ENCODE measurements at places on chromosomes 5 and 9.
A peak's percentile ranks its signal among the peaks of the same experiment; 100 is the strongest.

DNA sequence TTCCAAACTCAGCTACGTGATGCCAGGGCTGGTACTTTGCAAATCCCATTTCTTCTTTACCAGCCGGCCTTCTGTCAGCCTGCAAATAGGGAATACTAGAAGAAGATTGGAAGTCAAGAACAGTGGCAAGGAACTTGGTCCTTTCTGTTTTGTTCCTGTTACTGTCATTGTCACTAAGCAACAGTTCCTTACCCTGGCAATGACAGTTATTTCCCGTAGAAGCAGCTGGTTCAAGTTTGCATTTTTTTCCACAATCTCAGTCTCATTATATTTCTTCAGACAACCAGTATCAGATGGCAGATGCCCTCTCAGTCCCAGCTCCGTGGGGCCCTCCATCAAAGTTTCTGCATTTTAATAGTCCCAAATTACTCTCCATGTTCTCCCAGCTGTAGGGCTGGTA lies 9.1 kb upstream of the C1QTNF2 start:
- no peak for DNase-seq

DNA sequence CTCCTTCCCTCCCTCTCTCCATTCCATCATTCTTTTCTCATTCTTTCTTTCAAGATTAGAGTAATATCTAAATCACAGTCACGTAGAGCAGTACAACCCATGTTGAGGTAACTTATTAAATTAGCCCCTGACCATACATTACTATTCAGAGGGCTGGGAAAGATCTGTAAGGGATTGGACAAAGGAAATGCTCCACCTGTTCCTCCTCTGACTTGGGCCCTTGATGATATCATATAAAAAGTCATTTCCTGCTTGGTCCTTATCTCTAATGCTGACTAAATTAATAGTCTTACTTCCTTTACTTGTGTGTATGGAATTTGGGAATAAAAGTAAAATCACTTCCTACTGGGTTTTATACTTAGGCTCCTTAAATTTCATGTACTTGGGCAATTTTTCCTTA lies 40.8 kb downstream of the SNX18 start:
- DNase-seq, result no peak

DNA sequence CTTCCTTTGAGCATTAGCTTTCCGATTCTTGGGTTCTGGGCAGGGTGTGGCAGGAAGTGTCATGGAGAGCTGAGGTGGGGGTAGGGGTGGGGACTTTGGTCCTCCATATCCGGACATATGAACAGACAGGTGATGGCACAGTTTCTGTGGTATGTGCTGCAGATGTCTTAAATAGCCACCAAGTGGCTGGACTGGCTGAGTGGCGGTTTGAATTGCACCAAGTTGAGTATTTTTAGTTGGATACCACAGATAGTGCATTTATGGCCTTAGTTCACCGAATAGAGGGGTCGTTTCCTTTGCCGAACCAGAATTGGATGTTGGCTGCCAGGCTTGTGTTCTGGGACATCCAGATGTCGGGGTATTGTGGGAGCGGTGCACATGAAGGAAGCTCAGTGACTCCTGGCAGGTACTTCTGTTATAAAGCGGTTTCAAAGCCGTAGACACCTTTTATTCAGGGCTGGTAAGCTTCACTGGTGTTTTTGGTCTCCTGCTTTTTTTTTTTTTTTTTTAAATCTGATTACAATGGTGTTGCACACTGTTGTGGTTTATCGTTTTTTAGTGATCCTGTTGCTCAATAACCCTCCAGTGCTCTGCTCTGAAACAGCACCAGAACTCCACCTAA lies 15.1 kb upstream of the TNFAIP8 start:
- DNase-seq, result no peak

DNA sequence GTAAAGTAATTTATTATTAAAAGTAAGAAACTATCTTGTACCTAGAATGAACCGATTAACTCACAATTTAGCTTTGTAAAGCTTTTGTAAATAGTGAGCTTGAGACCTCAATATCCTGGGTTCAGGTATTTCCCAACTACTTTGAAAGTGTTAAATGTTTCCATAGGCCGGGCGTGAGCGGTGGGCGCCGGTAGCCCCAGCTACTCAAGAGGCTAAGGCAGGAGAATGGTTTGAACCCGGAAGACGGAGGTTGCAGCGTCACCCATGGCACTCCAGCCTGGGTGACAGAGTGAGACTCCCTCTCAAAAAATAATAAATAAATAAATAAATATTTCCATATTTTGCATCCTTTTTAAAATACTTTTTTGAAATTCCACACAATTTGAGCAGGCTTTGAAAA lies 1.5 kb upstream of the ANKH start:
- DNase-seq, result peak; percentile 27

DNA sequence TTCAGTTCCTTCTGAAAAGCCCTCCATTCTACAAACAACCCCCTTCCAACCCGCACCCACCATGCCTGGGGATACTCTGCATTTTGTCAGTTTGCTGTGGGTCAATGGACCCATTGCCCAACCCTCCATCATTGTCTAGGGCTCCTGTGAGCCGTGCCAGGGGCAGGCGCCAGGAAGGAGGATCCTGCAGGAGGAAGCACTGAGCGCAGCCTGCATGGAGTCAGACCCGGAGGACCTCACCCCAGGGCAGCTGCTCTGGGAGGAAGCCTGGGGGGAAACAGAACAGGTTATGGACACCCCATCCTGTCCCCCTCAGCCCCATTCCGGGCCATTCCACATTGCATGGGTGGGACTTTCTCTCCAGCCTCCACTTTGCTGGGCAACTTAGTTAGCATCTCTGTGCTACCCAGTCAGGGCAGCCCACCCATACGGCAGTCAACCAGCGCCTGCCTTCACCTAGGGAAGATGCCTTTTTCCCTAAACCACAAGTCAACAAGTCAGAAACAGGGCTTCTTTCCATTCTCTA lies 48.6 kb upstream of the VDAC1 start:
- no peak for DNase-seq

DNA sequence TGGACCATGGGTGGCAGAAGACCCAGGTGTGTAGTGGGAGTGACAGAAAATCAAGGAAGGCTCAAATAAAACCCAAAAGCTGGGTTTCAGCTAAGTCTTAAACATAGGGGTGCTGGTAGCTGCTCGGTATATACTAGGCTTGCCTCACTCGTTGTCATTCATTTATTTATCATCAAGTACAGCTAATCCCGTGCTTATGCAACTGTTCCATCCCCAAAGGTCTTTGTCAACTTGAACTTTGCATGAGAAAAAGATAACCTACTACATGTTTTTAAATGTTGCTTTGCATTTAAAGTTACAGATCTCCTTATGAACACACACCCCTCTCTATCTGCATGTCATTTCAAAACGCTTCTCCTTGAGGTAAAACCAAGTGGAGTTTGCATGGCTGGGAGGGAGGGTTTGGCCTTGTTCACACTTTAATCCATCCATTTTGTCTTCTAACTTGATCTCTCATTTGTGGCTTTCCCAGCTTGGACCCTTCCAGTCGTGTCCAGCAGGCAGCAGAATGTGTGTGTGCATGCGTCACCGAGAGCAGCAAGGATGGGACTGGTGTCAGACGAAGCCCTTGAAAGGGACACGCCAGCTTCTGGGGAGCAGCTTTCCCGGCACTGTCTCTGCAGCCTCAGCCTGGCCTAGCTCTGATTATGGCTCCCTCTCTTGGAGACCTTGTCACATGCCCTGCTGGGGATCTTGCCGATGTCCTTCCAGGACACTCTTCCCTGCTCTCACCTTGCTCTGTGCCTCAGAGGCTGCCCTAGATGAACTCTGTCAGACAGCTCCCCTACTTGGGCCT lies 133.5 kb downstream of the GADD45G start:
- DNase-seq, result no peak

DNA sequence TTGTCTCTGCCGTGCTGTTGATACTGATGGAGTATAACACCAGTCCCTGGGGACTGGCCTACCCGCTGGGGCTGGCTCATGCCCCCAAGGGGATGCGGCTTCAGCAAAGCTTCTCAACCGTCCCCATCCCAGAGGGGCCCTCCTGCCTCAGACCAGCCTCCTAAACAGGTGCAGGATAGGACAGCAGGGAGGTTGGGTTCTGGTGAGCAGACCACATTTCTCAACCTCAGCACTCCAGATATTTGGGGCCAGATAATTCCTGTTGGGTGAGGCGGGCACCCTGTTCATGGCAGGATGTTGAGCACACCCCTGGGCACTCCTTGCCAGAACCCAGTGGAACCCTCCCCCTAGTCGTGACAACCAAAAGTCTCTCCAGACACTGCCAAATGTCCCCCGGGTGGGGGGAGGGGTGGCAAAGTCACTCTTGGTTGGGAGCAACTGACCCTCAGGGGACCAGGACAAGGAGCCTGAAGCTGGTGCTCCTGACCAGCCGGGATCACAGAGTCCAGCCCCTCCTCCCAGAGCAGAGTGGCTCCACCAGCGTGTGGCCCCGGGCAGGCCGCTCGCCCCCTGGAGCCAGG lies 107.8 kb downstream of the ZNF354C start:
- DNase-seq, result peak; percentile 12

- no peak for DNase-seq
These were observed 25.9 kb upstream of the AP3B1 start for GRCh38 chr5:78320401-78320800.

GRCh38 chr5:143416411-143416810 lies 12.9 kb upstream of the NR3C1 start:
- no peak for DNase-seq

GRCh38 chr5:56617998-56618397 lies 197.4 kb upstream of the MAP3K1 start:
- DNase-seq, result no peak

- DNase-seq, result no peak
These were observed 218.4 kb downstream of the MED10 start for GRCh38 chr5:6159832-6160430.

GRCh38 chr9:117002686-117003085 lies 315.6 kb downstream of the TRIM32 start:
- no peak for DNase-seq

- no peak for DNase-seq
These were observed 693.8 kb downstream of the DNAH5 start for GRCh38 chr5:13250464-13251291.

DNA sequence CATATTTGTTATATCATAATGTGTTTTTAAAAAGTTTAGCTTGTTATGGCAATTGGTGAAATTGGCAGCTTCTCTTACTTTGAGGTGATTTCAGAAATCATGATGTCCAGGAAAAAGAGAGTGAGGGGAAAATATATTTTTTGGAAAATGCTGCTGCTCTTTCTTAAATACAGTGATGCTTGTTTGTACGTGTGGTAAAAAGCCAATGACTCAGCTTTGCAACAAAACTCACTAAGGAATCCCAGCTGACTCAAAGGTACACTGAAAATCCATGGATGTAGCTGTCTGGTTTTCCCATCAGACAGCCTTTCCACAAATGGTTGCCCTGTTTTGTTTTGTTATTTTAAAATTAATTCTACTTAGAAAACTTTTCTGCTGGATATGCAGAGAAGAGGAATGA lies 306.4 kb upstream of the PAPPA start:
- no peak for DNase-seq

- no peak for DNase-seq
These were observed 635 bp downstream of the IFT74 start for GRCh38 chr9:26956860-26957233.

GRCh38 chr9:87382900-87383299 lies 114.8 kb upstream of the DAPK1 start:
- no peak for DNase-seq

- no peak for DNase-seq
These were observed 6.5 kb upstream of the SYK start for GRCh38 chr9:90795084-90795483.

DNA sequence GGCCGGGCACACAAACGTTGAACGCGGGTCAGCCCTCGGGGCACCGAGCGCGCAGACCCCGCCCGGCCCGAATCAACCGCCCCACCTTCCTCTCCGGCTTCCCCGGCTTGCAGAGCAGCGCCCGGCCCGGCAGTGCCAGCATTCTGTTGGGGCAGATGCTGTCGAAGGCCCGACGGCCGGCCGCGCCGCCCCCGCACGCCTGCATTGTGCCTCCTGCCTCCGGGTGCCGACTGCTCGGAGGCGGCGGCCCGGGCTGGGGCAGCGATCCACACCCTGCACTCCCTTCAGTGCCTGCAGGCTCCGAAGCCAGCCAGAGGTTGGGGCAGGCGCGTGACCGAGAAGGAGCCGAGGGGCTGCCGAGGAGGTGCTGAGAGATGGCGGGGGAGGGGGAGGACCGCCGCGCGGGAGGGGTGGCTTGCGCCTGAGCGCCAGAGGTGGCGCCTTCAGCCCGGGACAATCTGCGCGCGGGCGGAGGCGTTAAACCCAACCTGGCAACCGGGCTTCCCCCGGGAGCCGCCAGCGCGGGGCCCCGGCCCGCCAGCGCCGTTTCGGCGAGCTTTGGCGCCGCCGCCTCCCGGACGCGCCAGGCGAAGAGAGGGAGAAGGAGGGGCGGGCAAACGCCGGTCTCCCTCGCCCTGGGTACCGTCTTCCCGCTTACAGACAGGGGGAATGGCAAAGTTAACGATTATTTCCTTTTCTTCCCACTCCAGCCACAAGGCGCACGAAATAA lies at the start of gene MCIDAS:
Gene MCIDAS, minus strand, starts transcription at position 382 of the 730 bp plus-strand sequence. Its CDS starts 177 bp downstream, at position 205.
- DNase-seq, result peak; percentile 60

- no peak for DNase-seq
These were observed 63.0 kb upstream of the SELENOP start for GRCh38 chr5:42874621-42875198.

DNA sequence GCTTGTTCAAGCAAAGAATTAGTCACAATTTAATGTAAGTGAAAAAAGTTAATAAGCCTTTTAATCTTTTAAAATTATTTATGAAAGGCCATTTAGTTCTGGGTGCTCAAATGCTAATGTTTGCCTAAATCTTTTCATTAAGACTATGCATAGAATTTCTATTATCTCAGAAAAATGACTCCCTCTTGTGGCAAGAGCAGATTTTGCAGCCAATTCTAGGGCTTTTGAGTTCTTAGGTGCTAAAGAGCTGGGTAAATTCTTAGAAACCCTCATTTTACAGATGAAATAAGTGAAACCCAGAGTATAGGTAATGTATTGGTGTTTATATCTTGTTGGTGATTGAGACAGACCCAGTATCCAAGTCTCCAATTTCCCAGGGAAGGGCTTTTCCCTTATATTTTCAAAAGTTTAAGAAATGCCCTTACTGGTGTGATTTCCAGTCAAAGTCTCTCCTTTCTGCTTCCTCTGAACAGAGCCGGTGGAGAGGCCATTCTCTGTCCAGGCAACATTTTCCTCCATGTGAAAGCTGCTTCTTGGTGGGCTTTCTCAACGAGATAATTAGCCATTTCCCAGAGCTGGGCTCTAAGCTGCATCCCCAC lies 24.1 kb upstream of the PCSK5 start:
- peak; percentile 43 for DNase-seq

- DNase-seq, result no peak
These were observed 184.1 kb downstream of the MARCHF11 start for GRCh38 chr5:15995341-15996052.

DNA sequence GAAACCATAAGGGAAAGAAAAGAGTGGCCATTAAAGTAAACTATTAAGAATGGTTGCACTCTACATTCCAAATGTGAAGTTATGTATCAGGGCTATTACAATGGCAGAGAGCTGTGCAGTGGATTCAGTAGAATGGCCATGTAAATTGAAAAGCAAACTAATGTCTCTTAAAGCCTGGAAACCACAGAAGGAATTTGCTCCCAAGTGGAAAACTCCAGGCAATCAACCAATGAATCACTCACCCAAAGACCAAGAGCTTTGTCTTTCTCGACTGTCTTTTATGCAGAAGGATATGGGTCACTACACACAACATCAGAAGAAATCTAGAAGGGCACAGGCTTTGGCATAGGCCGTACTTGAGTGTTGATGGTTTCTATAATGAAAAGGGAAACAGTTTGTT lies 114.9 kb downstream of the TLE1 start:
- DNase-seq, result no peak
